ENCODE measurements at places on chromosomes 1 and 21.

GRCh38 chr1:114725230-114725629 is 8.7 kb upstream of the NRAS start:
- no peak for DNase-seq

- DNase-seq: no peak
Observed at GRCh38 chr1:57470036-57470435, 46.2 kb upstream of the DAB1 start.

GRCh38 chr1:15578921-15579682 is 5.7 kb downstream of the AGMAT start:
- peak; percentile 6 for DNase-seq

- no peak for DNase-seq
Observed at GRCh38 chr1:27864264-27864895, 8.0 kb upstream of the THEMIS2 start.

DNA sequence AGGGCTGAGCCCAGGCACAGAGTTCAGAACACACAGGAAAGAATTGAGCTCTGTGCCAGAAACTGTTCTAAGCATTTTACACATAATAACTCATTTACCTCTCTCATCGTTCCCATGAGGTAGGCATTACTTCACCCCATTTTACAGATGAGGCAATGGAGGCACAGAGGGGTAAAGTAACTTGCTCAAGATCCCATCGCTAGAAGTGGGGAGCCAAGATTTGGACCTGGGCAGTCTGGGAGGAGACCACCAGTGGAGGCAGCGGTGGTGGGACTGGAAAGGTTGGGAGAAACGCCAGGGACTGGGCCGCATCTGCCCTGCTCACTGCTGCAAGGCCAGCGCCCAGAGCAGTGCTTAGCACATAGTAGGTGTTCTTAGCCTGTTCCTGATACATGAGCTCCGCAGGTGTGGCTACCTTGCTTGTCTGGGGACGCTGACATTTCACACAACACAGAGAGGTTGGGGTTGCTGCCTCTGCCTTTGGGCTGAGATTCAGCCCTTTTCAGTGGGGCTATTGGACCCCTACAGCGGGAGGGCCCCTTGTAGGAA is 27.8 kb upstream of the EPS8L3 start:
- no peak for DNase-seq
